ENCODE measurements at places on chromosomes 5 and 9.

DNA sequence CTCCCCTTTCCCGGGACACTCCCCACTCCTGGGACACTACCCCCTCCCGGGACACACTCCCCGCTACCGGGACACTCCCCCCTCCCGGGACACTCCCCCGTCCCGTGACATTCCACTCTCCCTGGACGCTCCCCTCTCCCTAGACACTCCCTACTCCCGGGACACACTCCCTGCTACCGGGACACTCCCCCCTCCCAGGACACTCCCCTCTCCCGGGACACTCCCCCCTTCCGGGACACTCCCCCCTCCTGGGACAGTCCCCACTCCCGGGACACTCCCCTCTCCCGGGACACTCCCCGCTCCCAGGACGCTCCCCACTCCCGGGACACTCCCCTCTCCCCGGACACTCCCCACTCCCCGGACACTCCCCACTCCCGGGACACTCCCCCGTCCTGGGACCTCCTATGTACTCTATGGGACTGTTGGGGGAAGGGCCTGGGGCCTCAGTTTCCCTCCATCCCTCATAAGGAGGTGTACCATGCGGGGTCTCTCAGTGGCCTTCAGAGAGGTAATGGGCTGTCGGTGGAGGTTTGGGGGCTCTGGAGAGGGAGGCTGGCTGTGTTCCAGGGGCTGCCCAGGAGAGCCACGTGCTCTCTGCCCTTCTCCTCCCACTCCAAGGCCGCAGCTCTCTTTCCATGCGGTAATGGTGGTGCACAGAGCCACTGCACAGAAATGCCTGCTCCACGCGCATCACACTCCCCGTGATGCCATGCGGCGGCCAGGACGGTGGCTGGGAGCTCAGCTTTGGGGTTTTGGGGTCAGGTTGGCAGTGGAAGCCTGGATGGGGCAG is 96.2 kb downstream of the RXRA start:
- DNase-seq, result no peak

DNA sequence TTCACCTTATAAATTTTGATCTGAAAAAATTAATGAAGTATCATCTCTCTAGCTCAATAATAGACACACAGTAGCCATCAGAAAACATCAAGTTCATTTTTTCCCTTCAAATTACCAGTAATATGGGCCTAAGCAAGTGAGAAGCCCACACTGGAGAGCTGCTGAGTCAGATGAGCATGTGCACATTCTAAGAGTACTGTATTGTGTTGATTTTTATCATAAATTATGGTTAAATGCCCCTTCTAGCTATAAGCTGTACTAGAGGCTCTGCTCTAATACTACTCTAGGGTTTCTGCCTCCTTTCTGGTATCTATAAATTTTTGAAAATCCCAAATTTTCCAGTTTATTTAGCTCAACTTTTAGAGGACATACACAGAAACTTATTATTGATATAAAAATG is 42.1 kb upstream of the TYRP1 start:
- no peak for DNase-seq

DNA sequence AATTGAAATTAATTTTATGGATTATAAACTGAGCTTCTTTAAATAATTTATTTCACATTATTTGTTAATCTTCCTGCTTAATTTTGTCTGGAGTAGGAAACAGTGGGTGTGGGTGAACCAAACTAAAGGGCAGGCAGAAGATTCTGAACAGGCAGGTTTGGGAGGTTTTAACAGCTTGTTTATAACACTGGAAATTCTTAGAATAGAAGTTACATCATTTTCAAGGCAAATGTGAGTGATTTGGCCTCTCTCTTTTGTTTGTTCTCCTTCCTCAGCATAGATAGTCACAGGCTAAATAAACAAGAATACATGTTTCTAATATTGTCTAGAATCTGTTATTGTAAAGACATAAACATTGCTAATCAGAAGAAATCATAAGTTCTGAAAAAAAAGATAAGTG is 970.9 kb upstream of the NUDT12 start:
- no peak for DNase-seq

- no peak for DNase-seq
These were observed 2.1 kb downstream of the MAP3K1 start for GRCh38 chr5:56817263-56818014.

DNA sequence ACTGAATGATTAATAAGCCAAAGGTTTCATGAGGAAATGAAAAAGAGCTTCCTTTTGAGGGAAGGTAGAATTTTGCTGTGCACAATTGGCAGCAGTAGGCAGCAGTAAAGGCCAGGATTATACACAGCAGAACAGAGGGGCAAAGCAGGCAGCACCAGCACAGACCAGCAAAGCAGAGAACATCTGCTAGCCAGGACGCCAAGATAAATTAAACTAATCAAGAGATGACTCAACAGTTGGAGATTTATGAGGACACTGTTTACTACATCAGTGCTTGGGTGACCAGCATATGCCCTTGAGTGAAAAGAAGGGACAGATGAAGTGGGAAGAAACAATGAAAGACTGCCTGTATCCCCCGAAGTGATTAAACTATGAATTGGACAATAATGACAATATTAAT is 871.4 kb upstream of the CDH10 start:
- DNase-seq, result no peak
